T-cell (primary cell): ENCODE measurements at places on chromosomes 13 and 19.

- DNase-seq = no peak
Observed at GRCh38 chr19:18269070-18269723, 5.1 kb downstream of the IQCN start.

DNA sequence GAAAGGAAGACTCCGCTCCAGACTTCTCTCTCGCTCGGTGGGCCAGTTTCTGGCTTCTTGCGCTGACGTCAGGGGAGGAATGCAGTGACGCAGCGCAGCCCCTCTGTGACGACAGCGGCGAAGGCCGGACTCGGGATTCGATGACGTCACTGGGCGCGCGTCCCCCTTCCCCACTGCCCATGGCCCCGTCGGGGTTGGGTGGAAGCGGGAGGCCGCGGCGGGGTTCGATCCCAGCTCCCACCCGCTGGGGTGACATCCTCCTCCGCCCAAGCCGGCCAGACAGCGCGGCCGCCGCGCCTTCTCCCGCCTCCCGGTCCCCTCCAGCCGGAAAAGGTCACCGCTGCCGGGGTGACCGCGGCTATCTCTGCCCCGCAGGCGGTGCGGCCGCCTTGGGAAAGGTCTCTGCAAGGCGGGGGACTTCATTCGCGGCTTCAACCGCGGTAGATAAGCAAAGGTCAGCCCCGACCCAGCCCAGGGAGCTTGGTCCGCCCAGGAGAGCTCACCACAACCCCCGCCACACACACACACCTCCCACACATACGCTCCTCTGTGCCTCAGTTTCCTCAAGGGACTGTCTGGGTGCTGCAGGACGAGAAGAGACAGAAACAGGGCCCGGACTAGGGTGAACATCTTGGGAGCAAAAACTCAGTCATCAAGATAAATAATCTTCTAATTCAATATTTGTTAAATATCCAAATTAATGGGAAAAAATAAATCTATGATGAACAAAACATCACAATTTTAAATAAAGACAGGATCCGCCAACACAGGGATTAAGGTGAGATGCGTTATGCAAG is 844 bp upstream of the RFX1 start:
- DNase-seq = no peak

- DNase-seq = peak; percentile 4
Observed at GRCh38 chr13:49690133-49690994, 922 bp downstream of the EBPL start.

GRCh38 chr19:56273563-56274117 is 1.1 kb downstream of the EDDM13 start:
- DNase-seq = no peak

GRCh38 chr19:18223860-18224524 is 2.2 kb downstream of the PDE4C start:
- no peak for DNase-seq

GRCh38 chr13:105660561-105660960 is 874.9 kb downstream of the EFNB2 start:
- no peak for DNase-seq

DNA sequence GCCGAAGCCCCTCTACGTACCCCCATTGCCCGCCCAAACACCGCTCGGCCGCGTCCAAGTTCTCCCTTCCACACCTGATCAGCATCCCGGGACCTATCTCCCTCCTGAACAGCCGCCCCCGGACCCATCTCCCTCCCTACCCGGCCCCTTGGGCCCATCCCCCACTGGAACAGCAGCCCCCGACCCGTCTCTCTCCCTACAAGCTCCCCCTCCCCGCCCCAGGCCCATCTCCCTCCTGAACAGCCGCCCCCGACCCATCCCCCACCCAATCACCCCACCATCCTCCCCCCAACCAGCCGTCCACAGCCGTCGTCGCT is 610 bp downstream of the ZSCAN1 start:
- no peak for DNase-seq

DNA sequence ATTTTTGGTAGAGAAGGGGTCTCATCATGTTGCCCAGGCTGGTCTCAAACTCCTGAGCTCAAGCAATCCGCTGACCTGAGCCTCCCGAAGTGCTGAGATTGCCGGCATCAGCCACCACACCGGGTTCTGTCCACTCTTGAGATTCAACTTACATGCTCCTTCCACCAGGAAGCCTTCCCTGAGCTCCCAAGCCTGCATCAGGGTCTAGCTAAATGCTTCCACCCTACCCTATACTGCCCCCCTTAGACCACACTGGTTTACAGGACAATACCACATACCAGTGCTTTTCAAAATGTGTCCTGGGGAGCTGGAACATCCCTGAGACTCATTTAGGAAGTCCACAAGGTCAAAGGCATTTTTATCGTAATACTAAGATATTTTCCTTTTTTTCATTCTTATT is 15.1 kb upstream of the CACNG8 start:
- no peak for DNase-seq

GRCh38 chr13:86741762-86742285 is 929.3 kb upstream of the SLITRK5 start:
- no peak for DNase-seq

DNA sequence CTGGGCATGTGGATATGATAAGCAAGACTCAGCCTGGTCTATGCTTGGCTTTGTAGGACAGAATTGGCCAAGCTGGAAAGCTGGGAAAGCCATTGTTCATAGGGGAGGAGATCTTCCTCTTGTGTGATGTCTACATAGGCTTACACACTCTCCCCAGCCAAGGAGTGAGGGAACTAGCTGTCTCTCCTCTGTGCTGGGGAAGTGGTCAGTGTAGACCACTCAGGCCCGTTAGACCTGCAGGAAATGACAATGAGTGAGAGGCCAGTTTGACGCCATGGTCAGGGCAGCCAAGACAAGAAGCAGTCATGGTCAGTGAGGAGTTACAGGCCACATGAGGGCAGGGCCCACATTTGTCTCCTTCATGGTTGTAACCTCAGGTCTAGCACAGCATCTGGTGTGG is 159.1 kb upstream of the KL start:
- DNase-seq = no peak

- no peak for DNase-seq
Observed at GRCh38 chr19:54262066-54262465, 5.0 kb upstream of the LILRB5 start.

GRCh38 chr19:18156841-18157464 is 4.0 kb downstream of the PIK3R2 start:
- no peak for DNase-seq

GRCh38 chr19:19106056-19106551 is 32.2 kb downstream of the TMEM161A start:
- DNase-seq = no peak

DNA sequence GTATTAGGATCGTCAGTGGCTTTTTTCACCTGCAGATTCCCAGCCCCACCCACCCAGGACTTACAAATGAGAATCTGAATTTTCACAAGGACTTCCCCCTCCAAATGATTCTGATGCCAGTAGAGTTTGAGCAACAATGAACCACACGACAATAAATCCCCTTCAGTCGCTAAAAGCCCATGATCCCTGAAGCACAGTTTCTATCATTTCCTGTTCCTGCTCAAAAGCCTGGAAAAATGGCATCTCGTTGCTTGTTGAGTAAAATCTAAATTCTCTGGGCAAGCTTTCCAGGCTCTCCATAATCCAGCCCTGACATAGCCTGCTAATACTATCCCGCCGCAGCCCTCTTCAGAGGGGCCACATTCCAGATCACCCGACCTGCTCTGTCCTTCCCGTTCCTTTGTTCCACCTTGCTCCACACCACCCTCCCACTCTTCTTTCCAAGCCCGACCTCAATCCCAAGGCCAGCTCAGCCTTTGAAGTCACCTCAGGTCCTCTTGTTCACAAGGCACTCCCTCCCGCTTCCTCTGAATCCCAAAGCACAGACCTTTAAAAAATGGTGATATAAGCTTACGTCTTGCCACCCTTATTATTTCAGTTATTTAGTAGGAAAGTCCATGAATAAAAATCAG is 67.9 kb downstream of the NUFIP1 start:
- no peak for DNase-seq

DNA sequence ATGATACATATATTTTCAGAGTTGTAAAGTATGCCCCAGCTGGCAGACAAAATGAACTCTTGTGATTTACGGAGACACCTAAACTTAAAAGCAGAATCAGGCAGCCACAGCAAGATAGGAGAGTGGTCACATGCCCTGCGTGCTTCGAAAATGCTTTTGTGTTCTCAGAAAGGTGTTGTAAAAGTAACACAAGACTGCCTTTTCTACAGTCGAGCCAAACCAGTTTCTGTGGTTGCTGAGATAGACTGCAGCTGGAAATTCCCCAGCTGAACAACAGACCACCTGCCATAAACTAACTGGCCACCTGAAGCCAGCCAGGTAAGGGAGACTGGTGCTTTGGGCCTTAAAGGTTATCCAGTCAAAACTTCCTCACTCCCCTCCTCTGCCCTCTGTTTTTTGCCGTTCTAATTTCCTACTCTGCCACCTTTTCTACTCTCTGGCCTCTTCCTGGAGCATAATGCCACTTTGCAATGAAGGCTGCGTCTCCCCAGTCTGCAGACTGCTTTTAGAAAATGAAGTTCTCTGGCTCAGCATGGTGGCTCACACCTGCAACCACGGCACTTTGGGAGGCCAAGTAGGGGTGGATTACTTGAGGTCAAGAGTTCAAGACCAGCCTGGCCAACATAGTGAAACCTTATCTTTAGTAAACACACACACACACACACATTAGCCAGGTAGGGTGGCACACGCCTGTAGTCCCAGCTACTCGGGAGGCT is 381.2 kb upstream of the SLITRK1 start:
- no peak for DNase-seq

DNA sequence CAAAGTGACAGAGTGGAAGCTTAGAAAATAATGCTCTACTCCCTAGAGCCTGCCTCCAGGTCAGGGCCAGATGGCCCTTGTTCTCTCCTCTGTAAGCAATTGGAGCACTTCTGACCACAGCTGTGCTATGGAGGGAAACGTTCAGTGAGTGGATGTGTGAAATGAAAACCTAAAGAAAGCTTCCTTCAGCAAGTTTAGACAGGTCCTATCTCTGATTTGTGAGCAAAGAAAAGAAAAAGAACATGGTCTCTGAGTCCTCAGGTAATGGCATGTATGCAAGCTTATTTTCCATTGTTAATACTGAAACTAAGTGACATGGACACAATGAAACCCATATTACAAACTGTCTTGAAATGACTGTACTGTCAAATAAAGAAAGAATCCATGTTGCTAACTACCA is 1486.8 kb downstream of the EFNB2 start:
- no peak for DNase-seq

GRCh38 chr19:35843676-35844481 is 8.4 kb downstream of the NPHS1 start:
- no peak for DNase-seq

GRCh38 chr19:6740589-6741343 is 1.3 kb downstream of the TRIP10 start:
- no peak for DNase-seq

- DNase-seq = no peak
Observed at GRCh38 chr13:71590654-71591148, 276.3 kb downstream of the DACH1 start.

DNA sequence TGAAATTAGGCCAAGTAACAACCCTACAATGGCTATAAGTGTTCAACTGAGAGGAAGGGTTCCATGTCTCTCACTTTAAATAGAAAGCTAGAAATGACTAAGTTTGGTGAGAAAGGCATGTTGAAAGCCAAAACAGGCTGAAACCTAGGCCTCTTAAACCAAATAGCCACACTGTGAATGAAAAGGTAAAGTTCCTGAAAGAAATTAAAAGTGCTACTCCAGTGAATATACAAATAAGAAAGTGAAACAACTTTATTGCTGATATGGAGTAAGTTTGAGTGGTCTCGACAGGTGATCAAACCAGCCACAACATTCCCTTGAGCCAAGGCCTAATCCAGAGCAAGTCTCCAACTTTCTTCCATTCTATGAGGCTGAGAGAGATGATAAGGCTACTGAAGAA is 209.6 kb downstream of the KLF12 start:
- no peak for DNase-seq

DNA sequence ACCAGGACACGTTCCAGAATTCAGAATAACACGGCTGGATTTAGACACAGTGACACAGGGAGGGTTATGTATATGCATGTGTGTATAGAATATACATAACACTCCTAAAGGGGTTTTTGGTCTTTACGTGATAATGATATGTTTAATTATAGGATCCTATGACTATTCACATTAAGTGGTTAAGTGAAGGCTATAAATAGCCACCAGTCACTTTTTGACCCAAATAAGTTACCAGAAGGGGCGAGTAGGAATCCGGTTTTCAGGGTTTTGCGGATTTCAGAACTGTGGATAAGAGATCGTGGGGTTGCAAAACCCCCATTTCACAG is 6.9 kb downstream of the ANGPTL6 start:
- DNase-seq = no peak

GRCh38 chr13:30623392-30623791 is 5.7 kb downstream of the USPL1 start:
- no peak for DNase-seq

- no peak for DNase-seq
Observed at GRCh38 chr19:46716672-46717033, 261 bp downstream of the PRKD2 start.

DNA sequence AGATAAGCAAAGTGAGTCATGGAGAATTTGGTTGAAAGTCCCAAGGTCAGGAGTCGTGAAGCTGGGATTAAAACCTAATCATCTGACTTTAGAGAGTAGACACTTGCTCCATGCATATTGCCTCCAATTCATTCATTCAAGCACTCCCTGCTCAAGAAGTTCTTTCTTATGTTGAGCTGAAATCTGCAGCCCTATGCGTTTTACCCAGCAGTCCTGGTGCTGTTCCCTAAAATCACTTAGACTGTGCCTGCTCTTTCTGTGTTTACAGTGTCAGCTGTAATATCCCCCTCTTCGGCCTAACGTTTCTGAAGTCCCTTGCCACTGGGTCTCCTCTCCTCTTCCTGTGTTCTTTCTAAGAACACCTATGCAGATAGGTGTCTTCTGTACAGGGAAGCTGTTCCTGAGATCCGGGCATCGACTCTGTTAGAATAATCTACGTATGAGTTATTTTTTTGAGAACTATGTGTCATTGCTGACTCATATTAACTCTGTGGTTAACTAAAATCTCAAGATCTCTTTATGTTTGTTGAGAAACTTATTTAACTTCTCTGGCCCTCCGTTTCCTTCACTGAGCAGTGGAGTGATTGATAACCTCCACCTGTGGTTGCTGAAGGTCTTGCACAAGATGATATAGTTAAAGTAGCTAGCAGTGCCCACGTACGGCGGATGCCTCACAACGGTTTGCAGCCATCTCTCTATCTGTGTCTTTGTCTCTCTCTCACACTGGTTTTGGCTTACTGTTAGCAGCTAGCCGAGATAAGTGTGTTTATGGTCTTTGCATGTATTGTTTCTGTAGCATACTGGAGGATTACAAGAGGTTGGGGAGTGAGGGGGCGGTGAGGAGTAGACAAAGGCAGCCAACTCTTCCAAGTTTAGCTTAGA is 4.7 kb downstream of the ALOX5AP start:
- peak; percentile 46 for DNase-seq

DNA sequence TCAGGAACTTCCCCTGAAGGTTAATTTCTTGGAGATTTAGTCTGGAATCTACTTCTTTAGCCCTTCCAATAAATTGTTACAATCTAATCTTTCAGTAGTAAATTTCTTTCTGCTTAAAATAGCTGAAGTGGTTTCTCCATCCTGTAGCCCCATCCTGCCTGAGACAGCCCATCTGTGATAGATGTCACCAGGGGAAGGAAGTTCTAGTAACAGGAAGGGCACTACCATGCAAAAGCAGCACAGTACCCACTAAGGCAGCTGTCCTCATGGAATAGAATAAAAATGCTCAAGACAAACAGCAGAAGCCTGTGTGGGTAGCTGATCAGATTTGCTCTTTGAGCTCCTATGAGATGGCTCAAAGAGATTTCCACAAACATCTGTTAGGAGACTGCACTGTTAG is 1036.5 kb downstream of the SLITRK5 start:
- DNase-seq = no peak

GRCh38 chr13:113969973-113970611 is 3.8 kb downstream of the C13orf46 start:
- DNase-seq = no peak

- DNase-seq = no peak
Observed at GRCh38 chr19:45110851-45111266, 17.9 kb downstream of the PPP1R37 start.
